ENCODE measurements at places on chromosomes 2 and 18.
A peak's percentile ranks its signal among the peaks of the same experiment; 100 is the strongest.

DNA sequence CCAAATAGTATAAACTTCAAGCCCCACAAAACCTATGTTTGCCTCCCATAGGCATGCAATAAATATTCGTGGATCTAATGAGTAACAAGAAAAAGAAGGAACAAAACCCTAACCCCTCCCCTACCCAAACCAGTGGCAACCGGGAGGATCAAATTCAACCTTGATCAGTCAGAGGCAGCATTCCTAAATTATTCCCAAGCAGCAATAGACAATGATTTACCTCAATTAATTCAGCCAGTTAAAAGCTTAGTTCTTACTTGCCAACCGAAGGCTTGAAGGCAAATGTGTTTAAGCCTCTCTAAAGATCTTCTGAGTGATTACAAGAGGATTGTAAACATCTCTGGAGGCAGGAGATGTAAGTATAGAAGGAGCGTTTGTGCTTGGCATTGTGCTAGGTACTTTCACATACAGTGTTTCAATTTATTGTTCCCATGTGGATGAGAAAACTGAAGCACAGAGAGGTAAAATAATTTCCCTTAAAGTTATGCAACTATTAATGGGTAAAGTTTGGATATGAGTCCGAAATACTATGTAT, 197.7 kb downstream of the MTX2 start:
- DNase-seq, result no peak

- DNase-seq, result peak; percentile 64
These were observed 204.9 kb downstream of the PTGR3 start for GRCh38 chr18:75003764-75004690.

- no peak for DNase-seq
These were observed 1257.0 kb upstream of the GYPC start for GRCh38 chr2:125398738-125399524.

DNA sequence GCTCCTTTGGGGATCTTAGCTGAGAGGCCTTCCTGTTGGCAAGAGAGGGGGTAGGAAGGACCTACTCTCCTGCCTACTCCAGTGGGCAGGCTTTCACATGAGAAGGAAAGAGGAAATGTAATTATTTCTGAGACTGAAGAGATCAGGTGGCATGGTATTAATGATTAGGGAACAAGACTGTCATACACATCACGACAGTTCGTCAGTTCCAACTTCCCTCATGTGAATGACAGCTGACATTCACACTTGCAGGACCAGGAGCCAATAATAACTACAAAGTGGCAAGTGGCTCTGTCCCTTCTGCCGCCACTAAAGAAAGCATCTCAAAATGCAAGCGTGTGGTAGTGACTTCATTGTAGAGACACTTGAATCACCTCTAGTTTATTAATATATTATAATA, 90.0 kb downstream of the ZCCHC2 start:
- DNase-seq, result no peak

- DNase-seq, result no peak
These were observed 189.7 kb upstream of the REV1 start for GRCh38 chr2:99679518-99679917.

GRCh38 chr2:60495041-60495625, 58.3 kb downstream of the BCL11A start:
- no peak for DNase-seq

DNA sequence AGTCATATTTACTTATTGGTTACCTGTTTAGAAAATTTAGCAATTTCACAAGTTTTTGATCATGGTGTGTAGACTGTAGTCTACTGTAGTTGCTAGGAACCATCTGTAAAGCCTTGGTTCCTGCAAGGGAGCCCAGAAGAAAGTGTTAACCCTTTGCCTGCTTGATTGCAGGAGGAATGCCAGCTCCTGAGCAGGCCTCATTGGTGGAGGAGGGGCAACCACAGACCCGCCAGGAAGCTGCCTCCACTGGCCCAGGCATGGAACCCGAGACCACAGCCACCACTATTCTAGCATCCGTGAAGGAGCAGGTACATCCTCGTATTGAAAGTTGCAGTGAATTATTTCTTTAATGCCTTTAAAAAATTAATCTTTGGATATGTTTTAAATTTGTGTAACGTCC, 76.3 kb downstream of the PKP4 start:
- no peak for DNase-seq

- peak; percentile 18 for DNase-seq
These were observed 54.8 kb downstream of the RAPGEF4 start for GRCh38 chr2:172790404-172790803.

GRCh38 chr2:200744201-200744602, 67.5 kb upstream of the BZW1 start:
- DNase-seq, result no peak

- no peak for DNase-seq
These were observed 353.9 kb downstream of the CYRIA start for GRCh38 chr2:16311521-16312440.

DNA sequence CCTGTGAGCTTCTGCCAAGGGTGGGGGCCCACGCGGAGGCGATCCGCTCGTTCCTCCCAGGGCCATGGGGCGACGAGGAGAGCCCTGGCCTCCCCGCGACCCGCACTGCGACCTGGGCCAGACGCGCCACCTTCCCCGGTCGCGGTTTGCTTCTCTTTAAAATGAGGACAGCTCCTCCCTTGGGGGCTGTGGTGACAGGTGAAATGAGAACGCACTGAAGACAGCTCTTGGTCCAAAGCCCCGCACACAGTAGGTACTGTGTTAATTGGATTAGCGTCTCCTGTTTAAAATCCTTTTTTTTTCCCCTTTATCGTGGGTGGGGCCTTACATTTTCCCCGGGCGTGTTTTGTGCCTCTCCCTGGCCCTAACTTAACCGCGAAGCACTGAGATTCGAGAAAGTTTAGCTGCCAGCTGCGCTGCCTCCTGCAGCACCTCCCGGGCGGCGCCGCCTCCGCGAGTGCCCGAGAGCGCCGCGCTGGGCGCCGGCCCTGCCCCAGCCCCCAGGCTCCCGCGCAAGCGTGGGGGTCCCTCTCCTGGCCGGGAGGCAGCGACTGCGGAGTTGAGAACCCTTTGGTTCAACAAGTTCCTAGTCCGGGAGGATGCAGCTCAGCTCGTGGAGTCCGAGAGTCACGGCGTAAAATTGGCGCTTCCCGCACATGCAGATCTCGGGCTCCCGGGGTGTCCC, 1.1 kb downstream of the HPCAL1 start:
- DNase-seq, result no peak

- no peak for DNase-seq
These were observed 196.7 kb upstream of the SIX2 start for GRCh38 chr2:45205985-45206384.

DNA sequence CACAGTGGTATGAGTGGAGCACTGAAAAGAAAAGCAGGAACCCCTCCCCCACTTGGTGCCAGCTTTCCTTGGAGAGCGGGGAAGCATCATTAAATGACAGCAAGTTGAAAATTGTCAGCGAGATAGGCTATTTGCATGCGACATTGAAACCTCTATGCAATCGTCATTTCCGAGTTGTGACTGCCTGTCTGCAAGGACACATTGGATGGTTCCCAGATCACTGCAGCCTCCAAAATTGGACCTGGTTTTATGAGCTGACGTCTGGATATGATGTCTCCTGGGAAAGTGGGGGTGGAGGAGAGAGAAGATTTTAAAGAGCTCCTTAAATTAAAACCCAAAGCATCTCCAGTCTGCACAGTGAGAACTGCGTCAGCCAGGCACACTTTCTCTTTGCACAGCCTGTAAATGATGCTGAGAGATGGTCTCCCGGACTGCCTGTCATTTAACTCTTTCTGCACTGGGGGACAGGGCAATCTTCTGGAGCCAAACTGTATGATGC, 57.8 kb upstream of the KIF5C start:
- no peak for DNase-seq

Data from DMS 273 treated with DMSO at 0.1 percent for 48 hours (cell line).